Activated T-cell treated with anti-CD3 and anti-CD28 coated beads for 48 hours (primary cell): ENCODE measurements at places on chromosomes 16 and 17.
A peak's percentile ranks its signal among the peaks of the same experiment; 100 is the strongest.

- DNase-seq = no peak
Observed at GRCh38 chr16:74439685-74440084, 18.4 kb upstream of the CLEC18B start.

- DNase-seq = no peak
Observed at GRCh38 chr16:27772093-27772825, 222.3 kb downstream of the KATNIP start.

DNA sequence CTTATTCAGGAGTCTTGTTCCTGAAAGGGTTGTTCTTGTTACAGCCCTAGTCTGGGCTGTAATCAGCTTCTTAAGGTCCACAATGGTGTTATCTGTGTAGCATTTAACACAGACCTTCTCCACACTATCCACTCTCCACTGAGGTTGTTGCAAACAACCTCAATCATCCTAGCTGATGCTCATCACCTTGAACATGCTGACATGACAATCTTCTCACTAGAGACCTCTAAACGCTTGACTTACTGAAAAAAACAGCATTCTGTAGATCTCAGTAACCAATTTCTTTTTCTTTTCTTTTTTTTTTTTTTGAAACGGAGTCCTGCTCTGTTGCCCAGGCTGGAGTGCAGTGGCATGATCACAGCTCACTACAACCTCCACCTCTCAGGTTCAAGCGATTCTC is 3.6 kb downstream of the TNFRSF17 start:
- no peak for DNase-seq

- no peak for DNase-seq
Observed at GRCh38 chr16:13348416-13348815, 447.0 kb downstream of the SHISA9 start.

DNA sequence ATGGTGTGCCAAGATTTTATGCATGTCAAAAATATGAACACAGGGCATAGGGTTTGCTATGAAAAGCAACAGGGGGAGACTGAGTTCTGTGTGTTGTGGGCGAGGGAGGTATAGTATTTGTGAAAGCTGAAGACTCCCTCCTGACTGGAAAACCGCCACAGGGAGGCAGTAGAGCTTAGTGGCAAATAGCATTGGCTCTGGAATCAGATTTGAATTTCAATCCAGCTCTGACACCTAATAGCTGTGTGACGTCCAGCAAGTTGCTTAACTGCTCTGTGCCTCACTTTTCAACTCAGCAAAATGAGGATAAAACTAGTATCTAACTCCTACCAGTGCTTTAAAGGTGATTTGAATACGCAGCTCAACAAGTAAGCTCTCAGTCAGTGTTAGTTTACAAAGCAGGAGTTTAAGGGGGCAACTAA is 22.0 kb downstream of the KPNA2 start:
- peak; percentile 19 for DNase-seq
